ENCODE measurements at places on chromosomes 12 and 14.

- no peak for DNase-seq
These were observed 32.2 kb downstream of the STK38L start for GRCh38 chr12:27276275-27276674.

DNA sequence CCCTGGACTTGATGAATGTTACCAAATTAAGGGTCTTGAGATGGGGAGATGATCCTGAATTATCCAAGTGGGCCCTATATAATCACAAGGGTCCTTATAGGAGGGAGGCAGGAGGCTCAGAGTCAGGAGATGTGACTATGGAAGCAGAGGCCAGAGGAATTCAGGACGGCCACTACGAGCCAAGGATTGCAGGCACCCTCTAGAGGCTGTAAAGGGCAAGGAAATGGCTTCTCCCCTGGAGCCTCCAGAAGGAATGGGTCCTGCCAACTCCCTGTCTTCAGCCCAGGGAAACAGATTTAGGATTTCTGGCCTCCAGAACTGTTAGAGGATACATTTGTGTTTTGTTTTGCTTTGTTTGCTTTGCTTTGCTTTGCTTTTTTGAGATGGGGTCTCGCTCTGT lies 8.8 kb downstream of the BDKRB1 start:
- DNase-seq: no peak

DNA sequence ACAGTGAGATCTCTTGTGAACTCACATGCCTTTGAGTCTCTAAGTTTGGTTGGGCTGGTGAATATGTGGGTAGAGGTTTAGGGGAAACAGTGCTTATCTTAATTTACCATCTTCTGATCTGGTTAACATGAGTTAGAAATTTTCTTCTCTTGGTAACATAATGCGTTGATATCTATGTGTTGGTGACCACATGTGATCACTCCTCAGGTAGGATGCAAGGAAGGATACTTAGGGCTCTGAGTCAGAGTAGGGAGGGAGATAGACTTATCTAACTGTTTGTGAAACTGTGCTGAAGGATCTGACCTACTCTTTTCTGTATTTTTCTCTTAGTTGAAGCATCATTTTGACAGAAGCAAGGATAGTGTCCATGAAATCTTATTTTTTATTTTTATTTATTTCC lies 23.1 kb downstream of the FAM234B start:
- no peak for DNase-seq

DNA sequence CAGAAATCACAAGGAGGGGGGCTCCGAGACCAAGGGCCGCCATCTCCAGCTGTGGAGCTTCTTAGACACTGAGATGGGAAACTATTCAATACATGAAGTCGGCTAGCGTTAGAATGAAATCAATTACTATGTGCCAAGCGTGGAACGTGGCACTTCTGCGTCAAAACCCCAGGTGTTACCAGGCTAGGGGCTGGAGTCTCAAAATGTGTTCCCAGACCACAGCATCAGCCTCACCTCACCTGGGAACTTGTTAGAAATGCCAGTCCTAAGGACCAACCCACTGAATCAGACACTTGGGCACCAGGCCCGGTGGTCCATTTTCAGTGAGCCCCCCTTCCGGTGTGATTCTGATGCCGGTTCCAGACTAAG lies 5.0 kb upstream of the SETD1B start:
- no peak for DNase-seq

DNA sequence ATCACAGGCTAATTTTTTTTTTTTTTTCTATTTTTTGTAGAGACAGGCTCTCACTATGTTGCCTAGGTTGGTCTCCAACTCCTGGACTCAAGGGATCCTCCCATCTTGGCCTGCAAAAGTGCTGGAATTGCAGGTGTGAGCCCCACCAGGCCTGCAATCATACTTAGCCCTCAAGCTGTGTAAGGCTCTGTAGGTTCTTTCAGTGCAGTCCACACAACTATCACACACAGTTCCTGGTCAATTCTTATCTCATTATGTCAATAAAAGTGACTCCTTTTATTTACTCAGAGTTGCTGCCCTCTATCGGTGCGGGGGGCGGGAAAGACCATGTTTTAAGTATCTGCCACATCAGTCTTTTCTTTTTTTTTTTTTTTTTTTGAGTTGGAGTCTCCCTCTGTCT lies 29.0 kb downstream of the SLC2A3 start:
- no peak for DNase-seq

- no peak for DNase-seq
These were observed 2.3 kb upstream of the AGAP2 start for GRCh38 chr12:57740656-57741412.

- DNase-seq: no peak
These were observed 32.9 kb downstream of the RPS6KA5 start for GRCh38 chr14:91027561-91027960.

GRCh38 chr12:92107094-92107493 lies 38.6 kb downstream of the BTG1 start:
- DNase-seq: no peak

Data from breast epithelium (tissue), 4 donors.